Activated T-cell treated with anti-CD3 and anti-CD28 coated beads, Interleukin-2, amount 50 U/mL, for 1 hour (primary cell): ENCODE measurements at places on chromosomes 5 and 9.

- no peak for DNase-seq
Measured at GRCh38 chr5:123647066-123647465, 135.1 kb downstream of the CSNK1G3 start.

GRCh38 chr9:107584186-107584585 lies 94.6 kb upstream of the KLF4 start:
- DNase-seq: no peak

DNA sequence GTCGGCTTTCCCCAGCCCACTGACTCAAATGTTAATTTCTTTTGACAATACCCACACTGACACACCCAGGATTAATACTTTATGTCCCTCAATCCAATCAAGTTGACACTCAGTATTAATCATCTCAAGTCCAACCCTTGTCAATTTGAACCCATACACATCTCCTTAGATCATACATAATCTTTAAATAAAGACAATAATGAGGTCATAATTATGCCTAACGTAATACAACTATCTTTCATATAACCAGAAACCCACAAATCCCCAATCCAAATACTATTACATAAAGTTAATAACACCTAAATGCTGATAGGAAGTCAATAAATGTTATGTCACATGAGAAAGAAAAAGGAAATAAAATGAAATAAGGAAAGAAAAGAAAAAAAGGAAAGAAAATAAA lies 934.2 kb downstream of the CDH9 start:
- no peak for DNase-seq

- no peak for DNase-seq
Measured at GRCh38 chr5:72166070-72166979, 59.0 kb downstream of the MAP1B start.

GRCh38 chr5:68484307-68485068 lies 268.9 kb downstream of the PIK3R1 start:
- DNase-seq: no peak

DNA sequence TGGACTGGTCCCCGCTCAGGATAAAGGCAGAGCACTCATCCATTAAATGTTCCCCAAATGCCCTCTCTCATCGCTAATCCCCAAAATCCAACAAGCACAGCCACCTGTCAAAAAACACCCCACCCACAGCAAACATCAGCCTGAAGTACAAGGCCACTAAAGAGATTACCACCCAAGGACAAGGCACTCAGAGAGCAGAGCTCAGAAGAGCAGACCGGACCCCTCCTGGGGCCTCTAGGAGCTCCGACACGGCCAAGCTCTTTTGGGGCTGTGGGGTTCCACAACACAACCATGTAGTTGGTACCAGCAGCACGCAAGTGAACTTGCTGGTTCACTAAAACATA lies 9.8 kb downstream of the VDAC1 start:
- no peak for DNase-seq

DNA sequence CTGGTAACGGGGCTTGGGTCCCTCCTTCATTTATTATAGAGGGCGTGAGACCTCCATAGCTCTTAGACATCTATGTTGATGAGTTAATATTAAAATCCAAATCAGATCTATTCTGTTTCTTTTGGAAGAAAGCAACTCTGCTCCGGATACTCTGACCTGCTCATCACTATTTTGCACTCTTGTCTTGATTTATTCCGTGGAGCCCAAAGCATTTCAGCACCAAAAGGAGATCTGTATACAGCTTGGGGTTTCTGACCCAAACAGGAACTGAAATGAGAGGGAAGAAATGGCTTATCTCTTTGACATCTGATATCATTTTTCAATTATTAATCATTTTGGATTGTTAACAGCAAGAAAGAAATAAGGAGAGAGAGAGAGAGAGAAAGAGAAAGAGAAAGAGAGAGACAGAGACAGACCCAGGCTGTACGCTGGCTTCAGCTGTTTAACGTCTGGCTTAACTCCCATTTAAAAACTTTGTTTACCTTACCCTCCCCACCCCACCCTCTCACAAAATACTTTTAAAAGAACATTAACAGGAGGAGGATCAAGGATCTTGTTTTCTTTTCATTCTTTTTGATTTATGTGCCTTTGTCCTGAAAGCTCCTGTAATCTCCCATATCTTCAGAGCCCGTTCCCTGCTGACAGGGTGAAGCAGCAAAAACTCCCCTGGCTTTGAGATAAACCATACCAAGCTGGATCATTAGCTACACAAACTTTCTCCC lies 231.4 kb upstream of the TUT7 start:
- DNase-seq: no peak

DNA sequence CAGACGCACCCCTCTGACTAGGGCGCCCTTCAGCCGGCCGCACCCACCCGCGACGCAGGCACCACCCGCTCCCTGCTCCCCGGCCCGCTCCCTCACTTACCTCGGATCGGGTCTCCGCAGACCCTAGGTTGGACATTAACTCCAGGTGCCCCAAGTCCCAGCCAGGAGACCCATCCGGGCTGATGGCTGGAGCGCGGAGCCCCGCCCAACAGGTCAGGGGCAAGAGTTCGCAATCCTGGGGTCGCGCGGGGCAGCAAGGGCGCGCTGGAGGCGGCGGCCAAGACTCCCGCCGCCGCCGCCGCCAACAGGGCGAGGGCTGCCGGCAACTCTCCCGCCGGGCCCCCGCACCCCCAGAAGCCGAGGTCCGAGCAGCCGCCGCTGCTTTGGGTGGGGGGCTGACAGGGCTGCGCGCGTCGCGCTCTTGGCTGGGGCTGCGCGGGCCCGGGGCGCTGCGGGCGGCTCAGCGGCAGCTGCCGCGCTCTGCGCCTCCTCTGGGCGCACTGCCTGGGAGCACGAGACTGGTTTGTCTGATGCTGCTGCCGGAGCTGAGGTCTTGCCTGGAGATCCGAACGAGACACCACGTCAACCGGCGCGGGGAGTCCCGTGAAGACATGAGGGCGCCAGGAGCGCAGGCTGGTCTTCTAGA lies at the start of gene GDNF:
Gene GDNF (minus strand): TSS at position 635 of the 646 bp plus-strand sequence. CDS start 5,245 bp downstream, outside the sequence.
- DNase-seq: no peak

DNA sequence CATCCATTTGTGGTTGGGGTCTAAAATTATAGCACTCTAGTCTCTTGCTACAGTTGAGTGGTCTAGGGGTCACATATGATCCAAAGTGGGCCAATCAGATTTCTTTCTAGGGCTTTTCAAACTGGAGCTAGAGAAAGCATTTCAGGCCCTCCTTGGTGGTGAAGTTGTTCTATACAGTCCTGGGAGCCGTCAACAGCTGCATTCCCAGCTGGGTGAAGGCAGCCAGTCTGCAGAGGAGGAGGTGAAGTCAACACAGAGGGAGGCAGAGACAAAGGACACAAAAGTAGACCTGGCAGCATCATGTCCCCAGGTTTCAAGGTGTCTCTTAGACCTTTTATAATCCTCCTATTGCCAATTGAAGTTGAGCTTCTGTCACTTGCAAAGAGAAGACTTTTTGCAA lies 518.2 kb downstream of the BNC2 start:
- DNase-seq: no peak

DNA sequence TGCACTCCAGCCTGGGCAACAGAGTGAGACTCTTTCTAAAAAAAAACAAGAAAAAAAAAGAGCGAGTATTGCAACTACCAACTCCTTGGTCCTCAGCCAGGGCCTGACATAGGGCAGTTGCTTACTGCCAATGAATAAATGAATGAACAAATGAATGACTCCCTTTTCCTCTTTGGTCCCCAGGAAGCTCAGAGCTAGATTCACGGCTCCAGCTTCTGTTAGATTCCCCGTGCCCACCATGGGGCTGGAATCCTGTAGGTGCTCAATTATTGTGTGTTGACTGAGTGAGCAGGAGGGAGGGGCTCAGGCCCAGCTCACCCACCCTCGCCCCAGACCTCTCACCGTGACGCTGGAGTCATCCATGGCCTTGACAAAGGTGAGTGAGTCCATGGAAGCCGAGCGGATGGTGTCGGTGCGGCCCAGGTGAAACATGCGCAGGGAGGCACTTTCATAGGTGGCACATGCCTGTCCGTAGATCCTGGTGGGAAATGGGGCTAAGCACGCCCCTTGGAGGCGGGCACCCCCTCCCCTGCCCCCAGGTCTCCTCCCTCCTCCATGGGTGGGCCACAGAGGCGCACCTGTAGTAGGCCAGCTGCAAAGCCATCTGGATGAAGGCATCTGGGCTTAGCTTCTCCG lies 12.8 kb downstream of the CRAT start:
- DNase-seq: no peak

- DNase-seq: no peak
Measured at GRCh38 chr9:127206666-127207065, 57.9 kb upstream of the GARNL3 start.

GRCh38 chr9:127805620-127806019 lies 2.9 kb downstream of the FPGS start:
- DNase-seq: peak; percentile 41

- no peak for DNase-seq
Measured at GRCh38 chr9:87898151-87898550, 15.5 kb downstream of the SPATA31E1 start.

DNA sequence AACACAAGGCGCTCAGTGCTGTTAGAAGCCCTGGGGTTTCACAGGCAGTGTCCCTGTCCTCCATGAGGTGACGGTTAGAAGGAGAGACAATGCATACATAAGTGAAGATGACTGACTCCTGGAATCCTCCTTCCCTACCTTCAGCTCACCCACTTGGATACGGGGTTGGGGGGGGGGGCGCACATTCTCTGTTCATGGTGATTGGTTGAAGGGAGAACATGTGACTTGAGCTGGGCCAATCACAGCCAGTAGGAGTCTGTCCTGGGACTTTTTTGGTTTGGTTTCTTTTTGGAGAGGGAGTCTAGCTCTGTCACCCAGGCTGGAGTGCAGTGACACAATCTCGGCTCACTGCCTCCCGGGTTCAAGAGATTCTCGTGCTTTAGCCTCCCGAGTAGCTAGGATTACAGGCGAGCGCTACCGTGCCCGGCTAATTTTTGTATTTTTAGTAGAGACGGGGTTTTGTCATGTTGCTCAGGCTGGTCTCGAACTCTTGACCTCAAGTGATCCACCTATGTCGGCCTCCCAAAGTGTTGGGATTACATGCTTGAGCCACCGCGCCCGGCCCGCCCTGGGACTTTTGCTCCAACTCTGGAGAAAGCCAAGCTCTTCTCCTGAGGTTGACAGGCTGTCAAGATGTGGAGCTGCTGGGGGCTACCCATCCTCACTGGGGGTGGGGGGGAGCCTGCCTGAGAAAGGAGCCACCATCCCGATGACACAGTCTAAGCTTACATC lies 30.8 kb downstream of the SH3PXD2B start:
- DNase-seq: no peak

DNA sequence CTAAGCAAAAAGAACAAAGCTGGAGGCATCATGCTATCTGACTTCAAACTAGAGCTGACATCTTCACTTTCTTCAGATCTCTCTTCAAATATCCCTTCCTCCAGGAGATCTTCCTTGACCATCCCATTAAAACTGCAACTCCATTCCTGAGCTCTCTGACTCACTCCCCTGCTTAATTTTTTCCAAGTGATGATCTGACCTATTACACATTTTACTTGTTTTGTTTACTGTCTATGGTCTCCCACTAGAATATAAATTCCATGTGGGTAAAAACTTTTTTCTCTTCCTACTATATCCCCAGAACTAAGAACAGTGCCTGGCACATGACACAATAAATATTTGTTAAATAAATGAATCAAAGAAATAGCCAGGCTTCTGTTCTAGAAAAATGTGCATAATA lies 87.5 kb downstream of the SLIT3 start:
- no peak for DNase-seq

GRCh38 chr5:149400304-149400703 lies 21.2 kb upstream of the IL17B start:
- no peak for DNase-seq

- no peak for DNase-seq
Measured at GRCh38 chr5:10745133-10745532, 15.9 kb downstream of the DAP start.

DNA sequence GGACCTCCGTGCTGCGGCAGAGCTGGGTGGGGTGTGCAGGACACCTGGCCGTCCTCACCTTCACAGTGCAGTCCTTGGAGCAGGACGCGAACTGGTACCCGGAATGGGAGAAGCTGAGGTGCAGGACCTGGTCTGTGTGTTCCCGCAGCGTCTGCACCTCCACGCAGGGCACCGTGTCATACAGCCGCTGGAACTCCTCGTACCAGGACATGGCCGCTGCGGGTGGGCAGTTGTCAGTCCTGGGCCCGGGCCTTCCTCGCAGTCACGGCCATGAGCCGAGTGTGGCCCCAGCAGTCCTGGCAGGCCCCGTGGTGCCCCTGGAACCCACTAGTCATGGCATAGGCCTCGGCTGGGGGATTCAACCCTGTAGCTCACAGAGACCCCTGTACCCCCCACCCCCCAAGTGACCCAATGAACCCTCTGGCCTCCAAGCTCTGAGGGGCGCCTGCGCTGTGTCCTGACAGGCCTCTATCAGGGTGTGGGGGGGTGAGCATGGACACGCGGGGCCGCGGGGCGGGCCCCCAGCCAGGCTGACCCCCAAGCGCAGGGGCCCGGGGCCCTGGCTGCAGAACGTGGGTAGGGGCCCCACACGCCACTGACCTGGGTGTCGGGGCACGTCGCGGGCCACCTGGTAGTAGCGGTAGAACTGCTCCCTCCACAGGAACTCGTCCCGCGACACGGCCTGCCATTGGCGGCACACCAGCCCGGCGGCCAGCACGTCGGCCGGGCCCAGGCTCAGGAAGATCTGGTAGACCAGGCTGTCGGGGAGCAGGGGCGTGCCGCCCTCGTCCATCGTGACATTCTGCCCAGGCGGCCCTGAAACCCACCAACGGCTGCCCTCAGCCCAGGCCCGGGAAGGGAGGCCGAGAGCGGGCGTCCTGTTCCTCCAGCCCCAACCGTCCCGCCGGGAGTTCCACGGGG lies 987 bp downstream of the FBXW5 start:
- DNase-seq: no peak

- DNase-seq: no peak
Measured at GRCh38 chr9:81969971-81970370, 18.6 kb upstream of the SPATA31D1 start.

- no peak for DNase-seq
Measured at GRCh38 chr5:161201558-161201957, 345.0 kb downstream of the GABRB2 start.

GRCh38 chr5:103620851-103621547 lies 58.4 kb upstream of the NUDT12 start:
- DNase-seq: no peak

GRCh38 chr5:134846641-134846960 lies 833 bp downstream of the C5orf24 start:
- no peak for DNase-seq

DNA sequence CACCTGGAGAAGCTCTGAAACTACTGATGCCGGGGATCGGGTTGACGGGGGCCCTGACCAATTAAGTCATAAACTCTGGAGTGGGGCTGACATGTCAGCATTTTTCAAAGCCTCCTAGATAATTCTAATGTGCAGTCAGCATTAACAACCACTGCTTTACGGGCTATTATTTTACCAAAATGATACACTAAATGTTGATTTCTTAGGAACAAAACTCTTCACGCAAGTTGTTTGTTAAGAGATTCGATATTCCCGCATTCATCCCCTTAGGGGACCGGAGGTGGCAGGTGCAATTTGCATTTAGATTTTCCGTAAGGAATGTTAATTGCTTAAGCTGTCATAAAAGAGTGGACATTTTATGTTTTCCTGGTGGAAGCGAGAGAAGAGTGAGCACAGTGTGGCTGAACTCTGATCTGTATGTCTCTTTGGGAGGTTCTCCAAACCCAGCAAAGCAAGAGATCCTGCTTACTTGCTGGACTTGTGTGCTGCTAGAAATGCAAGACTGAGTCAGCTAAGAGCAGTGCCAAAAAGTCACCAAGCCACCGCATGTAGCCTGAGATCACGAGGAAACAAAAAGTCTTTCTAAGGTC lies 77.6 kb downstream of the UGCG start:
- DNase-seq: no peak
